ENCODE measurements at places on chromosomes 3 and 15.

DNA sequence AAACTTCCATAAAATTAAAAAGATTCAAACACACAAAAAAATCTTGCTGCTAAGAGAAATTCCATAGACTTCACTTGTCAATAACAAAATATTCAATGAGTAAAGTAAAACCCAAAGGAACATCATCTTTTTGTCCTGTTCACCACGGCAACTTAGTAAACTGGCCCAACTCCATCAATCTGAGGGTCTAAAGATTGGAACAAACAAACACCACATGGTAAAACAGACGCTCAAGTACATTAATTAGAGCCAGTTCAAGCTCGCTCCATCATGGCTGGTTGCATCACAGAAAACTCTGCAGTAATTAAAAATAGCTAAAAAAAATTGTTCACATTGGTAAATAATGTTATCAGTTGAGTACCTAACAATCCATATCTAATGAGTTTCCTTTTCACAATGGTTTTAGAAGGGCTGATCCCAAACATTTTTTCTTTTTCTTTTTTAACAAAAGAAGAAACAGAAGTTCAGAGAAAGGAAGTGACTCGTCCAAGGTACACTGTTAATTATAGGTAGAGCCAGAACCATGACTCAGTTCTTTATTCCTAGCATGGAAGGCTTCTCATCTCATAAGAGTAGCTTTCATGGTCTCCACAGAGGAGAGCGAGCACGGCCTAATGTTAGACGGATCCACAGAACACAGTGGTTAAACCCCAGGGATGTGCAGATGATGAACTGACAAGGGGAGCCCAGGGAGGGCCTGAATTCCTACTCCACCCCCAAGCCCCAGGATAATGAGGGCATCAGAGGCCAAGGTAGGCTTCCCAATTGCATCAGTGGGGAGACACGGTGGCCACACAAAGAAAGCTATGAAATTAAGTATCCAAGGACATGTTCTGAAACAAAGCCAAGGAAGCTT, 79.2 kb upstream of the ARHGEF3 start:
- DNase-seq, result no peak

DNA sequence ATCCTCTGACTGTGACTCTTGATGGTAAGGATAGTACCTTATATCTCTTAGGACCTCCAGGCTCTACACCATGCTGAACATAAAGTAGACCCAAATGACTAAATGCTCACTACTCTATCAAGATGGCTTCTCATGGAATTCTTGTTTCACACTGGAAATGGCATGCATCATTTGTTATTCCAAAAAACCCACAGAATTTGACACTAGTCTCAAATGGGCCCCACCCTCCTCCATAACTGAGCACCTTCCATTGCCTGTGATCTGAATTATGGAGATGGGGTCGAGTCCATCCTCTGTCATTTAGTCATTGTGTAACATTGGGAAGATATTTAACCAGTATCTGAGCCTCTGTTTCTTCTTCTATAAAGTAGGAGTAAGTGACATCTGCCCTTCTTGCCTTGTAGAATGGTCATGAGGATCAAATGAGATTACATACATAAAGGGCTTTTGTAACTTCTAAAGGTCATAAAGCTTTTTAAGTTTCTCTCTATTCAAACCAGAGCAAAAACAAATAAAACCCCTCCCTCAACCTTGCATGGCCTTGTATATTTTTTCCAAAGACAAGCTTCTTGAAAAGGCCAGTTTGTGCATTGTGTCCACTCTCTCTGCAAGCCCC, 57.0 kb upstream of the PTX3 start:
- no peak for DNase-seq

DNA sequence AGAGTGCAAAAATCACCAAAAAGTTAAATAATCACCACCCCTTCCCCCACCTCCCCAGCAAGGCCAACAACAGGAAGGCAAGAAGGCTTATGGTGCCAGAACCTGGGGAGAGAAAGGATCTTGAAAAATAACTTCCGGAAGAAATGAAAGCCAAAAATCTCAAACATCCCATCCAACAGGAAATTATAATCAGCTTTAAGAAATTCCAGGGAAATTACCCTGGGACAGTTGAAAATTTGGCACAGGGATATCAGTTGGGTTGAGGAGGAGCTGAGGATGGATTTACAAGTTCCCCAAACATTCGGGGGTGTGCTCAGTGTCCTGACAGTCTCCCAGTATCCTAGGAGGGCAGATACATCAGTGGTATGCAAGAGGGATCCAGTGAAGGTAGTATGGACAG, 82.7 kb downstream of the POLR2M start:
- DNase-seq, result no peak

GRCh38 chr3:177733233-177733632, 536.0 kb upstream of the TBL1XR1 start:
- DNase-seq, result no peak

DNA sequence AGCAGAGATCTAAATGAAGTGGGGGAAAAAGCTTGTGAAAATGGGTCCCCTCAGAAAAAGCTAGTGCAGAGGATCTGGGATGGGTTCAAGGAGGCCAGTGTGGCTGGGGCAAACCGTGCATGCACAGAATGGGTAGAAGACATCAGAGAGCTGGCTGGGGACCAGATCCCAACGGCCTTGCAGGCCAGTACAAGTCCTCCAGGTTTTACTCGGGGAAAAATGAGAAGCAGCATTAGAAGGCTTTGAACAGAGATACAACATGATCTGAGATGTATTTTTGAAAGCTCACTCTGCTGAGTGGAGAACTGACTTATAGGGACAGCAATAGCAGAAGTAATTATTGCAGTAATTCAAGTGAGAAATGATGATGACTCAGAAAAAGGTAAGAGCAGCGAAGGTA, 114.5 kb downstream of the HERC1 start:
- DNase-seq, result no peak

DNA sequence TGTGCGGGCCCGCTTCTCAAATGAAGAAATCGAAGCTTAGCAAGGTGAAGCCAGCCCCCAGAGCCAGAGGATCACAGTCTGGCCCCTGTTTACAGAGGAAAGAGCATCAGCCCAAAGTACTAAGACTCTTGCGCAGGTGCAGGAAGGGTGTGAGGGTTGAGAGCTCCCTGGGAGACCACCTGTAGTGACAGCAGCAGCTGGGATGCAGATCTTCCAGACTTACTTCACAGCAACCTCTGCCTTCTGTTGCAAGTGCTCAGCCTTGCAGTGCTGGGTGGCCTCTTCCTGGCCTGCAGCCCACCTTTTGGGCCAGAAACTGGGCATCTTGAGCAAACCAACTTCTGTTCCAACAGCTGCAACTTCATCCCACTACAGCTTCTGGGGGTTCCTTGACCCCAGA, 19.7 kb downstream of the SPATA12 start:
- DNase-seq, result no peak

- DNase-seq, result peak; percentile 38
These were observed 187.9 kb downstream of the OPA1 start for GRCh38 chr3:193780810-193781478.

DNA sequence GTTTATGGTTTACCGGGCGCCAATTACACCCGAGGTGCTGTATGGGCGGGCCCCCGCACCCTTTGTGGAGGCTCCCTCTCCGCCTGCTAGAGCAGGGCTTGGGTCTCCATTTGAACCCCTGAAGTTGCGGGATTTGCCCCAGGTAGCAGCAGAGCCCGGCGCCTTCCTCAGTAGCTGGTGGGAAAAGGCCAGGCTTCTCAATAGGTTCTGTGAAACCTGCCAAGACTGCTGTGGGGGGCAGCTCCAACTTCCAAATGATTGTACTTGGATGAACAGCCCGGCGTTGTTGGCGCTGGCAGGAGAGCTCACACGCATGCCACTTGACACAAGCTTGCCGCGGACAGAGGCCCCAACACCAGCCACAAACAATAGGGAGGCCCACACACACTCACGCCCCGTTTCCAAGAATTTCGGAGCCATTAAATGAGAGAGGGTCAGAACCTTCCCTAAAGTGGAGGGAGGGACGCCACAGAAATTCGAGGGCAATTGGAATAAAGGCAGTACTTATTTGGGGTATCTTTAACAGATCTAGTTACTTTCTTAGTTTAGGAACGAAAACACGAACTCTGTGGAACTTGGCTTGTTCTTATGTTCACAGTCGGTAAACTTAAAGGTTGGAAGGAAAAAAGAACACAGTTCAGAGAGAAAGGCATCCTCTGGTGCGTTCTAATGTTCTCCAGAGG, 1.4 kb downstream of the EPHB3 start:
- DNase-seq, result no peak

DNA sequence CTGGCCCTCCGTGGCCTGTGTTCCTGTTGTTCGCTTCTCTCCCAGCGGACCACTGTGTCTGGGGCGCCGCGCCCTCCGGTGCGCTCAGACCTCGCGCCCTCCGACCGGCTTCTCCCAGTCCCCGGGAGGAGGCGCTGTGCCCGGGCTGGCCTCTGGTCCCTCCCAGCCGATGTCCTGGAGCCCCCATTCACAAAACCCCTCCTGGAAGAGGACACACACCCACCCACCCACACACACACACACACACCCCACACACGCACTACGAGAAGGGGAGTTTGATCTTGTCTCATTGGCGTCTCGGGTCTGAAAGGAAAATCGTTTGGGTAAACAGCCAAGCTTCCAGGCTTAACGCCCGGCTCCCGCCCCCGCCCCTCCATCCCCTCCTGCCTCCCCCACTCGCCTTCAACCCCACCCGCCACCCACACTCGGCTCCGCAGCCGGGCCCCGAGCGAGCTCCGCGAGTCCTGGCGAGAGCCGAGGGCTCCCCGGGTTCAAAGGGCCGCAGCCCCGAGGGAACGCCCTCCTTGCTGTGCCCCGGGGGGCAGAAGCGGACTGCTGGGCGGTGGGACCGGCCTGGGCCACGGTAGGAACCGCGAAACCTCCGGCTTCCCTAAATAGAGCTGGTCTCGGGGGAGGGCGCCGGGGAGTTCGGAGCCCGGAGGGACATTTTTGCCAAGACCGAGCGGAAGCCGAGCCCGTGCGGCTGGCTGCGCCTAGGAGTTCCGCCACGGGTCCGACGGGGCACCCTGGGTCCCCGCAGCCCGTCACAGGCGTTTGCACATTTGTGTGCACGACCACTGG, 23.6 kb downstream of the NR2F2 start:
- DNase-seq, result no peak

DNA sequence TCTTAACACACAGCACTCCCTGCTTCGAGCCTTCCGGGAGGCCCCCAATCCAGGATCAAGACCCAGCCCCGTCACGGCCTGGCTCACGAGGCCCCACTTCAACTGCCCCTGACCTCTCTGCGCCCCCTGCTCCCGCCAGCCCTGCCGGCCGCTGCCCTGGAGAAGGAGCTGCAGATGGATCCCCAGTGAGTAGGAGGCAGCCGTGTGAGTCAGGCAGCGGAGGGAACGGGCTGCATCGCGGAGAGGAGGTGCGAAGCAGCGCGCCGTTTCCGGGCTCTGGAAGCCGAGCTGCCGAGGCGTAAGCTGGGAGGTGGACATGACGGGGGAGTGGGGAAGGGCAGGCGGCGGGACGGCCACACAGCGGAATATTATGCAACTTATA, 133.4 kb downstream of the TPRA1 start:
- DNase-seq, result no peak

GRCh38 chr3:103976931-103977339, 1389.8 kb upstream of the ALCAM start:
- DNase-seq, result no peak

DNA sequence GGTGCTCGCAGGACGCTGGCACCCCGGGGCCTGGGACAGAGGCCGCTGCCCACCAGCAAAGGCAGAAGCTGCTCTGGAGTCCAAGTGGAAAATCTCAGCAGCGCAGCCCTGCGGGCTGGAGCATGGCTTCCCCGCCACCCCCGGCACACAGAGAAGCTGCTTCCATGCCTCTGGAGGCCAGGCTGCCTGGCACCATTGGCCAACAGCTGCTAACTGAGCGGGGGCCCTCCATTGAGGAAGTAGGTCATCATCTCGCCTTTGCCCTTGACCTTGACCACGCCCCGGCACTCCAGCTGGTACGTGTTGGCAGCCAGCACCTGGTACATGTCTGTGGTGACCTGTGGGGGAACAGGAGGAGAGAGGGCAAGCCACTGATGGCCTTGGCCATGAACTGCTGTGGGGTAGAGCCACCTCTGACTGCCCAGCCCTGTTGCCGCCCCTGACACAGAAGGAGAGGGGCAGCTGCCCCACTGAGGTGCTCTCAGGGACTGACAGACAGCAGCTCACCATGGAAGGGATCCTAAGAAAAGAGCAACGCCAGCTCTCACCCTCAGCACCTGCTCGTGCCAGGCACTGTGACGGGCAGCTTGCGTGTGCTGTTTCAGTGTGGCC, 82.8 kb downstream of the SEC22A start:
- DNase-seq, result no peak

- no peak for DNase-seq
These were observed 33.0 kb upstream of the PLSCR4 start for GRCh38 chr3:146283781-146284445.

DNA sequence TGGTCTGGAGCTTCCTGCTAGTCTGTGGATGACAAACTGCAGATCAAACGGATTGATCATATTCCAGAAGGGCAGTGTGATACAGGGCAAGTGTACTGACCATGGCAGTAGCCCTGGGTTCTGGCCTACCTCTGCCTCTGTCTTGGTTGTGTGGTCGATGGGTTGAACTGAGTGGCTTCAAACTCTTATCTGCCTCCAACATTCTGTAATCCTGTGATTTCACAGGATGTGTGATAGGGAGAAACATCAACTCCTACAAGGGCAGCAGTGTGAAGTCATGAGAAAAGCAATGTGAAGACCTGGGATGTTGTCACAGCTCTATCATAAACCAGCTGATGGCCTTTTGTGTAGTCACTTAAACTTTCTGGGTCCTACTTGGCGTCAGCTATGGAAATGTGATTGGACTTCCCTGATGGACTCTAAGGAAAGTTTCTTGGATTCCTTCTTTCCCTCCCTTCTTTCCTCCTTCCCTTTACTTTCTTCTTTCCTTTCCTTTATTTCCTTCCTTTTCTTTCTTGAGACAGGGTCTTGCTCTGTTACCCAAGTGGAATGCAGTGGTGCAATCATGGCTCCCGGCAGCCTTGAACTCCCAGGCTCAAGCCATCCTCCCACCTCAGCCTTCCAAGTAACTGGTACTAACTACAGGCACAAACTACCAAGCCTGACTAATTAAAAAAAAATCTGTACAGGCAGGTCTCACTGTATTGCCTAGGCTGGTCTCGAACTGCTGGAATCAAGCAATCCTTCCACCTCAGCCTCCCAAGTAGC, 114.8 kb downstream of the BBX start:
- no peak for DNase-seq

DNA sequence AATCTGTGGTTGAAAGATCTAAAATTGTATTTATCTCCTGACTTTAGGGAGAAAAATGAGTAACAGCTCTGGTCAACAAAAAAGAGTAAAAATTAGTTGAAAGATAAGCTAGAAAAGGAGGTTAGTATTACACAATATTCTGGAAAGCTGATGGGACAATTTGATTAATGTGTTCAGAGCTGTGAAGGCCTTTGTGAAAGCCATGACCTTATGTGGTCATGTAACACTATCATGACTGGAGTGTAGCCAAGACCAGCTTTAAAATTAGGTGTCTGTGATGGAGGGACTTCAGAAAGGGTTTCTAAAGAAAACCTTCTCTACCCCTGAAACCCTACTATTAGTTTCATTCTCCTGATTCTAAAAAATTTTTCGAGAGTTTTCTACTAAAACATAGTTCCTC, 127.2 kb downstream of the NFKBIZ start:
- DNase-seq, result no peak
